NCI-H2171 treated with DMSO at 0.1 percent for 48 hours (cell line): ENCODE measurements at places on chromosomes 6 and 20.
A peak's percentile ranks its signal among the peaks of the same experiment; 100 is the strongest.

- no peak for DNase-seq
These were observed 12.8 kb downstream of the RGS17 start for GRCh38 chr6:153117986-153118879.

- DNase-seq = no peak
These were observed 35.1 kb downstream of the MGME1 start for GRCh38 chr20:18003897-18004296.

GRCh38 chr6:132663661-132664060 is 4.7 kb upstream of the TAAR1 start:
- no peak for DNase-seq

GRCh38 chr20:10352934-10353824 is 80.8 kb downstream of the MKKS start:
- peak; percentile 50 for DNase-seq

- DNase-seq = no peak
These were observed 51.4 kb downstream of the ZBTB9 start for GRCh38 chr6:33505548-33506370.

DNA sequence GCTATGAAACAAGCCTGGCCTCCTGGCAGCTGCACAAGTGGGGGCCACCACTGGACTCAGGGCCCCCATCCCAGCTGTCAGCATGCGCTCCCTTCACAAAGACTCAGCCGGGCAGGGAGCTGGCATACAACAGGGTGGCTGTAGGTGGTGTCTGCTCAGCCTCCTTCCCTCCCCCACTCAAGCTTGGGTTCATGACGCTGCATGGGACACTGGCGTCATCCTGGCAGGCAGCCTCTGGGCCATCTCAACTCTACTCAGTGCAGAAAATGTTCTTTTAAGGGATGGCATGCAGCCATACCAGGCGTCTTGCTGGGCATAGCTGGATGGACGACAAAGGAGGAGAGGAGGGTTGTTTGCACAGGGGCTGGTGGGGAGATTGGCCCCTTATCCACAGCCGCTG is 30.5 kb downstream of the SAYSD1 start:
- no peak for DNase-seq

DNA sequence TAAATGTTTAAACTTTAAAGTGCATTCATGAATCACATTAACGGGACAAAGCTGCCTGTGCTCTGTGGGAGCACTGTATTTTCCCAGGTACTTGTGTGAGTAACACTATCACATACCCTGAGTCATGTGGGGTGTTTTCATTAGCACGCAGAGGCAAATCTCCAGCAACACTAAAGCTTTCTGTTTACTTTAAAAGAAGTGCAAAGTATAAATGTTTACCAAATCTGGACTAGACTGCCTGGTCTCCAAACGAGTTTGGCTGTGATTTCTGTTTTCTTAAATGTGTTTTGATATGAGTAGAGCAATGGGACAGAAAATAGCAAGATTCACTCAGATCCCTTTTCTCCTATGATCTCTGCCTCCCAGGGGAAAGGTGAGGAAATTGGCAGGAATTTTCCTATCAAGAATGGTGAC is 28.8 kb upstream of the RIPPLY2 start:
- DNase-seq = no peak

GRCh38 chr6:16313732-16314131 is 75.3 kb downstream of the GMPR start:
- DNase-seq = no peak

GRCh38 chr20:52295556-52295955 is 104.0 kb upstream of the ZFP64 start:
- DNase-seq = no peak

GRCh38 chr6:25016014-25016720 is 80.4 kb upstream of the RIPOR2 start:
- no peak for DNase-seq

DNA sequence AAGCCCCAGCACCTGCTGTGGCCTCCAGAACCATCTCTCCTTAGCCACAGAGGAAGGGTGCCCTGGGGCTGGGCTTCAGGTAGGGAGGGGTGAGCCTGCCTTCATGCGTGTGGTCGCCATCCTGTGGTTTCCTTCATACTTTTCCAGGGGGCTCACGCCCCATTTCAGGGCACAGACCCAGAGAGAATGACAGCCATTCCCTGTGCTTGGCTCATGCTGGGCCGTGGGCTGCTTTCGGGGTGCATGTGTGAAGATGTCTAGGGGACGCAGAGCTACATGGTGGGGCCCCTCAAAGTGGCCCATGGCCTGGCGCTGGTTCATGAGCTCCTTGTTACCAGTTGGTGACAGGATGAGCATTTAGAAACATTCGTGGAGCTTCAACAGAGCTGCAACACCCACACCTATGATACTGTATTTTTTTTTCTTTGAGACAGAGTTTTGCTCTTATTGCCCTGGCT is 190.3 kb upstream of the SLC24A3 start:
- no peak for DNase-seq

DNA sequence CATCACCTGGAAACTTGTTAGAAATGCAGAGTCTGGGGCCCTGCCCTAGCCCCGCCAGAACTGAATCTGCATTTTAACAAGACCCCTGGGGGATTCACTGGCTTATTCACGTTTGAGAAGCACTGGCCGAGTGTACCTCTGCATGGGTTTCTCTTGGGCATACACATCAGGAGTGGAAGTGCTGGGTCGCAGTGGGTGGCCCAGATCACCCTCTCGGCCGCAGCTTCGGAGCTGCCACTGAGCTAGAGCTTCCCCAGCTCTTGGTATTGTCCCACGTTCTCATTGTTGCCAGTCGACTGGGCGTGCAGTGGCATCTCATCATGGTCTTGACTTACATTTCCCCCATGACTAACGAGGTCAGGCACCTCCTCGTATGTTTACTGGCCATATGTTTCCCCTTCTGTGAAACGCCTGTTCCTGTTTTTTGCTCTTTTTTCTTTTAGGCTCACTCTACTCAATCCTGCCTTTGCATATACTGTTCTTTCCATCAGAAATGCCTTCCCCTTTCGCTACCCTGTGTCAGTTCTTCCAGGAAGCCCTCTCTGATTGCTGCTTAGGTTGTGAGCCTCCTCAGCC is 3.0 kb upstream of the DLGAP4 start:
- peak; percentile 73 for DNase-seq

DNA sequence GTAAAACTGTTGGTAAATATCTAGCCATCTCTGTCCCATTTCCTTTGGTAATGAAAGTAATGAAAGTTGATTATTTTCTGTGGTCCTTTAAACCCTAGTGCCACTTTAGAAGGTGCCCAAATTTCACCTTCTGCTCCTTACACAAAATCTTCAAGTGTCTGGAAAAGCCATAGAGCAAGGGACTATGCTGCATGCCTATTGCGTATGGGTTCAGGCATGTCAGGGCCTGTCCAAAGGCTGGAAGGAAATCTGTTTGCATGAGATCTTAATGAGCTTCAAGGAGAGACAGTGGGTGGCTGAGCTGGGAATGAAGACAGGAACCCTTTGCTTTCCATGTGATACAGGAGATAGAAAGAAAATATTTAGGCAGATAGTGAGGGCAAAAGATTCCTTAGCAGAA is 66.6 kb upstream of the CCN6 start:
- DNase-seq = peak; percentile 86

GRCh38 chr6:53287336-53288225 is 61.2 kb downstream of the ELOVL5 start:
- no peak for DNase-seq

DNA sequence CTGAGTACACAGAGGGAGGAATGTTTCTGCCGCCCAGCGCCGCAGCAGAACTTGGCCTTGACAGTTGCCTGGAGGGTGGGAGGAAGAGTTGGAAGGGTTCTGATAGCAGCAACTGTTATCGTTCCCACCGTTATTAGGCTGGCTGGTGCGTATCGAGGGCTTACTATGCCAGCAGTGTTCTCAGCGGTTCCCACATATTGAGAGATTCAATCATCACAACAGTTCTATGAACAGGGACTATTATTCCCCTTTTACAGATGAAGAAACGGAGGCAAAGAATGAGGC is 380.1 kb upstream of the SULF2 start:
- DNase-seq = no peak

GRCh38 chr6:105324386-105324950 is 78.4 kb downstream of the PREP start:
- peak; percentile 57 for DNase-seq

DNA sequence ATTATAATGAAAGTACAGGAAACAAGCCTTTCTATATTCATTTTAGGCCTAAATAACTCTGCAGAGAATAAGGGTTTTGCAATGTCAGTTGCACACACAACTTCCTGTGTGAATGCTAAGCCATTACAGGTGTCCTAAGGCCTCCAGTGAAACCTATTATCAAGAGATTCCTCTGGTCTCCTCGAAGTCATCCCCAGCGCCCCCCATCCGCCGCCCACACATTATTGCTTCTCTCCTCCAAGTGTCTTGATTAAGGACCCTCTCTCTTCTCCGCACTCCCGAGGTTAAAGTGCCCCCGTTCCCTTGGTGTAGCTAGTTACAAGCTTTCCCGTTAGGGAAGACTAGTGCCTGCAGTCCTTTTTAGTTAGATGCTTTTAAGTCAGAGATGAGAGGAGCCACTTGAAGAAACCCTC is 1.3 kb downstream of the HIVEP2 start:
- no peak for DNase-seq

DNA sequence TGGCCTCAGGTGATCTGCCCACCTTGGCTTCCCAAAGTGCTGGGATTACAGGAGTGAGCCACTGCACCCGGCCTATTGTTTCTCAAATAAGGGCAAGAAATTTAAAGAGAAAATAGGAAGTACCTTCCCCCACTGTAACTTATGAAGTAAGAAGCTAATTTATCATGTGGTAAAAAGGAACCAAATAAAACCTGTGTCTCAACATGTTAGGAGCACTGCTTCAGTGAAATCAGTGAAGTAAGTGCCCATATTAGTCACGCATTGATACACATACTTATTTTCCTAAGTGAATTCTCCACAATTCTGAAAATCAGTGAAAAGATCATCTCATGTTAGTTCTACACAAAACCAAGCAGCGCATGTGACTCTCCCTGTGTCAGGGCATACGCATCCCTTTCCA is 14.2 kb upstream of the LPA start:
- DNase-seq = no peak

- no peak for DNase-seq
These were observed 3.9 kb upstream of the BPIFA2 start for GRCh38 chr20:33163856-33164762.

GRCh38 chr6:15285682-15286294 is 39.9 kb downstream of the JARID2 start:
- DNase-seq = no peak

DNA sequence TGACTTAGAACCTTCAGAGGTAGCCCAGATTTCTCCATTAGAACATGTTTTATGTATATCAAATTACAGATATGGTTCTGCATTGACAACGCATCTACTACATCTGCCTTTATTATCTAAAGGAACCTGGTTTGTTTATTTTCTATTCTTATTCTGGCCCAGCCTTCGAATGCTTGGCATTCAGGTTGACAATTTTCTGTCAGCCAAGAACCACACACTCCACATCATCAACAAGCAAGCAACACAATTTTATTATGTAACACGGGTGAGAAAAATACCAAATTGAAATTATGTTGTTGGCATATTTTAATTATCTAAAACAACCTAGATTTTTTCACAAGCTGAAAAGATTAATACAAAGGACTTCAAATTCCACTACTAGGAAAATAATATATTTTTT is 14.6 kb downstream of the MAP3K5 start:
- DNase-seq = no peak

DNA sequence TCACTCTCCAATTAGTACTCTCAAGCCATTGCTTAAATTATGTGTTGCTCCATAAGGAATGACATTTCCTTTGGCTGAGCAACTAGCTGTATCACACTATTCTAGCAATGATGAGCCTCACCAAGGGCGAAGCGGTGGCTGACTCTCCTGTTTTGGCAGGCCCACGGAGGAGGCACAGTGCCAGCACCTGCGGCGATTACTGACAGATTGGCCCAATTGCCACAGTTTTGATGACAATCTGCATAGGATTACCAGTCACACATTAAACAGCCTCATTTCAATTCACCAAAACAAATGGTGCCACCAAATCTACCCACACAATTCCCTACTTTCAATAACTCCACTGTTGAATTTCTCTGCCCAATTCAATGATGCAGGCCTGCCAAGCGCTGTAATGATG is 286.9 kb downstream of the PTPRK start:
- peak; percentile 90 for DNase-seq

GRCh38 chr20:36385503-36385902 is 79.4 kb downstream of the DLGAP4 start:
- no peak for DNase-seq

DNA sequence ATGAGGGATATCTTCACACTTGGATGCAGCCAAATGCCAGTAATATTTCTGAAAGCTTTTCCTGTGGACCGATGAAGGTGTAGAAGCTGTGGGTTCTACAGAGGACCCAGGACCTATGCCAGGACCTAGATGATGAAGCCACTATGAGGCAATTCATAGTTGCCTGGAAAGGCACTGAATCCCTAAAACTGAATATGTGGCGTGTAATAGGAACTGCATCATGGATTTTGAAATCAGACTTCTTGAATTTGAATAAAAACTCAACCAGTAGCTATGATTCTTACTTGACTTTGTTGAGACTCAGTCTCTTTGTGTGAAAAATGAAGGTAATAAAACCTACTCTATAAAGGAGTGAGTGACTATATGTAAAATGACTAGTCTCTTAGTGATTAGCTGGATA is 89.9 kb upstream of the SGK1 start:
- no peak for DNase-seq

DNA sequence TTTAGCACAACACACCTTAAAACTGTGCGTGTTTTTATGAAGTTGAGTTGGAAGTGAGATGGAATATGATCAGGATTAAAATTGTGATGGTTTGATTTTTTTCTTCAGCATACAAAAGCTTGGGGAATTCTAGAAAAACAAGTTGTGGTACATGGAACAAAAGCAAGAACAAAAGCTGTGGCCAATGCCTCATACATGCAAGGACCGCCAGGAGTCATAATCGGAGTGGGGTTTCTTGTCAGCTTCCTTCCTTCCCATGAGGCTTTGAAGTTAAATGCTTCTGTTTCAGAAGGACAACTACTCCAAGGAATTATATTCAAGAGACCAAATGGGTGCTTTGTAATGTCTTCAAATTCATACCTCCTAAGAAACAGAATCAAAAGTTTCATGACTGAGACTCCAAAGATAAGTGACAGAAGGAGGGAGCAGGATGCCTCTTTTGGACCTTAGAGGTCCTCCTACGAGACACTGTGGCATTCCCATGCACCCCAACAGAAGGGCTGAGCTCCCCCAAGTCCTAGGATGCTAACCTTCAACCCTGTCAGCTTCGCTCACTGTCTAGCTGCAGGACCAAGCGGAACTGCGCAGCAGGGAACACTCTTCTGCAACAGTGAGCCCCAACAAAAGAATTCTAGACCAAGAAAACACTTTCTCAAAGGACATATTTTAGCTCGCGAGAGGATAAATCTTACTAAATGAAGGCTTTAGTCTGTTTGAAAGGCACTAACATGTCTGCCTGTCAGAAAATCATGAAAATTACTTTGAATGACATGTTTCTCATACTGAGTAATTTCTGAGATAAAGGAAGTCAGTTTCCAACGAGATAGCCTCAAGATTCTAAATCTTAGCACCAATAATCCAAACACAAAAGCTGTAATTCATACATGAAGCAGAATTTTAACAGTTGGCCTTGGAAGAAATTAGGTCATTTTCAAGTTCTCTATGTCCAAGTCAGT is 108.5 kb upstream of the NHSL1 start:
- DNase-seq = no peak
